Kidney glomerular epithelial cell (primary cell): ENCODE measurements at places on chromosomes 7 and 10.

GRCh38 chr7:47561715-47562446, 20.0 kb downstream of the TNS3 start:
- peak; percentile 40 for DNase-seq

DNA sequence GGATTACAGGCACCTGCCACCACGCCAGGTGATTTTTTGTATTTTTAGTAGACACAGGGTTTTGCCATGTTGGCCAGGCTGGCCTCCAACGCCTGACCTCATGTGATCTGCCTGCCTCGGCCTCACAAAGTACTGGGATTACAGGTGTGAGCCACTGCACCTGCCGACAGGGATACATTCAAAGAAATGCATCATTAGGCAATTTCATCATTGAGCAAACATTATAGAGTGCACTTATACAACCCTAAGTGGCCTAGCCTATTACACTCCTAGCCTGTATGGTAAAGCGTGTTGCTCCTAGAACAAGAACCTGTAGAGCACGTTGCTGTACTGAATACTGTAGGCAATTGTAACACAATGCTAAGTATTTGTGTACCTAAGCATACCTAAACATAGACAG, 350.3 kb downstream of the GALNT17 start:
- DNase-seq: no peak

- DNase-seq: no peak
These were observed 171.1 kb downstream of the FAM107B start for GRCh38 chr10:14603534-14604102.

DNA sequence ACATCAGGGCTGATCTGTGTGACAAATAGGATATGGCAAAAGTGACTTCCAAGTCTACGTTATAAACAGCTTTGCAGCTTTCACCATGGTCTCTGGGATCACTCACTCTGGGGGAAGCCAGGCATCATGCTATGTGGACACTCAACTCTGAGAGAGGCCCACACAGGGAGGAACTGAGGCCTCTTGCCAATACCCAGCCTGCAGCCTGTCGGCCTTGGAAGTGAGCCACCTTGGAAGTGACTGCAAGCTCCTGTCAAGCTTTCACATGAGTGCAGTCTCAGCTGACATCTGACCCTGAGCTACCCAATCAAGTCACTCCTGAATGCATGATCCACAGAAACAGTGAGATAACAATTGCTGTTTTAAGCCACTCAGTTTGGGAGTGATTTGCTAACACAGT, 56.5 kb downstream of the MMRN2 start:
- no peak for DNase-seq

DNA sequence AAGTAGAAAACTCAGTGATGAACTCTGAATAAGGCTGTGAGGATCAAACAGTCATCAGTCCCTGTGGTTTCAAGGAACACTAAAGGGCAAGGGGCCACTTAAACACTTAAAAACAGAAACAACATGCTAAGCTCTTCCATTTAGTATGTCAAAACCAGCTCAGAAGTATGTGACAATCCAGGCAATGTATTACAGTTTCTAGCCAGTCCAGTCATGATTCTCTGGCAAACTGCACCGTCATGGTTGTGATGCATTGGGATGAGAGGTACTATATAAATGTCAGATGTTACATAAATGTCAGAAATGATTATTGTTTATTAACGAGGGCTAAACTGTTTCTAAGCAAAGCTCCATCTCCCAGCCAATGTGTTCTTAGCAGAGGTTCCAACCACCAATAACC, 4.7 kb upstream of the CREB5 start:
- DNase-seq: no peak

DNA sequence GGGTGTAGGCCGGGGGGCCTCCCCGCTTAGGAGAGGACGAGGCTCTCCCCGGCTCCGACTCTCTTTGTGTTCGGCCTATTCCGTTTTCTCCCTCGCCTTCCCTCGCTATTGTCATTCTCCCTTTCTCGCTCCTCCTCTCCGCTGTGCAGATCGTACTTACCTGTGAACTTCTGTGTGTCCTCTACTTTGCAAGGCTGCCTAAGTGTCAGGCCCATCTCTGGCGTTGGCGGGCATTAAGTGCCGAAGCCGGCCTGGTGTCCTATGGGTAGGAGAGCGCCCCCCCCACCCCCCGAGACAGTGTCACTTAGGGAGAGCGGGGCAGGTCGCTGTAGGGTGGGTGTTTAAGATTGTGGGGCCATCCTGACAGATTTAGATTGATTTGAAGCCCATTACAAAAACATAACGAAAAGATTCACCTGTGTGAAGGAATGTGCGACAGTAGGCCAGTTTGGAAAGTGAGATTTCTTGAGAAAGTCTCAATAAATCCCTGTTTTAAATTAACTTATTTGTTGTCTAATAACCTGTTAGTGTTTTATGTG, 579 bp downstream of the RBM33 start:
- DNase-seq: no peak

GRCh38 chr7:91293840-91294239, 29.6 kb downstream of the FZD1 start:
- no peak for DNase-seq

DNA sequence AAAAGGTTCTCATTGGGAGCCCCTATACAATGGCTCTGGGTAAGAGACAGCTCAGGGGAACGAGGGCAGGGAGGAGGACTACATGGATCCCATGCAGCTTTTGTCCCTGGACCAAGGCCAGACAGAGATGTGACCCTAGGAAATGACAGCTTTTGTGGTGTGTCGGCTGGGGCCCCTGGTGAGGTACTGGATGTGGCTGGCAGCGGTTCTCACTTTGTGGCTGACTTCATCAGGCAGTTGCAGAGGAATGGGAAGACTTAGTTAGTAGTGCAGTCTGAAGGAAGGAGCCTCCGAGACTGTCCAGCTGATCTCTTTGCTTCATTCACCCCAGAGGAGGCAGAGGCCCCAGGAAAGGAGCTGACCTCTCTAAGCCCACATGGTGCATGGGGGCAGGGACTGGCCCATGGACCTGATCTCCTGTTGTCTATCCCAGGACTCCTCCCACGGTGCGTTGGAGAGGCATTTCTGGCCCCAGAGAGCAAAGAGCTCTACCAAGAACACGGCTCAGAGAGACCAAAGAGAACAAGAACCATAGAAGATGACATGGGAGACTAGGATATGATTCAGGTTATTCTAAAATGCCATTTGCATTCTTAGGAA, 202.9 kb downstream of the RPS24 start:
- no peak for DNase-seq

- no peak for DNase-seq
These were observed 59.6 kb upstream of the C1GALT1 start for GRCh38 chr7:7122701-7123281.

DNA sequence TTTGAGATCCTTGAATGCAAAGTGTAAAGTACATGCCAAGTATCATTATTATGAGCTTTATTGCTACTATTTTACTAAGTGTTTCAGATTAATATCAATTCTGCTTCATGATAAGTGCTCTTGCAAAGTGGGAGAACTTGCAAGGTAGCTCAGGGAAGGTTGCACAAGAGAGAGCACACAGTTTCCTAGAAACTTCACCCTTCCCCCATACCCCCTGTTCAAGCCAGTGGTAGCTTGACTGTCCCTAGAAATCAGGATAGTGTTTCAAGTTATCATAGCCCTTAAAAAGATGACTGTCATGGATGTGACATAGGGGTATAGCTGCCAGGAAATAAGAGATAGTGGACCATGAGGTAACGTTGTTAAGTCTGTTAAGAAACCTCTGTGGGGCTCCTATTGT, 251.5 kb downstream of the TRIL start:
- DNase-seq: no peak

- DNase-seq: no peak
These were observed 74.9 kb downstream of the LARP4B start for GRCh38 chr10:856416-857157.

DNA sequence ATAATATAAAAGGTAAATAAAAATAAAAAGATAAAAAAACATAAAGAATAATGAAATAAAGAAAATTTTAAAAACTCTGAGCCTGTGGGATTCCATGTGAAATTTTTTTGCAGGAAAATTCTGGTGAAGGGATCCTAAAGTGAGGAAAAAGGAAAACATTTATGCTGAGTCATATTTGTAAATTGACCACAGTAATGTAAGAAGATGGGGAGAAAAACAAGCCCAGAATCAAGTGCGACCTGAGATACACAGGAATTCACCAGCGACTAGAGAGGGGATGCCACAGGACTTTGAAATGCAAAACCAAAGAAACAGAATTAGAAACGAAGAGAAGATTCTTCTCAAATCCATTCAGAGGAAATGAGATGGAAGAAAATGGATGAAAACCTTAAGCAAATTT, 133.8 kb upstream of the PFKP start:
- DNase-seq: no peak

- peak; percentile 50 for DNase-seq
These were observed 107.1 kb downstream of the ABLIM1 start for GRCh38 chr10:114550756-114551635.

GRCh38 chr10:99484626-99485581, 47.8 kb upstream of the NKX2-3 start:
- DNase-seq: no peak

- DNase-seq: no peak
These were observed 91.4 kb upstream of the KLF6 start for GRCh38 chr10:3876350-3876962.

- DNase-seq: no peak
These were observed 157.2 kb upstream of the SLC25A13 start for GRCh38 chr7:96479015-96479645.

GRCh38 chr10:121088524-121088923, 237.4 kb downstream of the WDR11 start:
- peak; percentile 66 for DNase-seq

GRCh38 chr10:70479626-70480238, 1.2 kb downstream of the PALD1 start:
- no peak for DNase-seq

DNA sequence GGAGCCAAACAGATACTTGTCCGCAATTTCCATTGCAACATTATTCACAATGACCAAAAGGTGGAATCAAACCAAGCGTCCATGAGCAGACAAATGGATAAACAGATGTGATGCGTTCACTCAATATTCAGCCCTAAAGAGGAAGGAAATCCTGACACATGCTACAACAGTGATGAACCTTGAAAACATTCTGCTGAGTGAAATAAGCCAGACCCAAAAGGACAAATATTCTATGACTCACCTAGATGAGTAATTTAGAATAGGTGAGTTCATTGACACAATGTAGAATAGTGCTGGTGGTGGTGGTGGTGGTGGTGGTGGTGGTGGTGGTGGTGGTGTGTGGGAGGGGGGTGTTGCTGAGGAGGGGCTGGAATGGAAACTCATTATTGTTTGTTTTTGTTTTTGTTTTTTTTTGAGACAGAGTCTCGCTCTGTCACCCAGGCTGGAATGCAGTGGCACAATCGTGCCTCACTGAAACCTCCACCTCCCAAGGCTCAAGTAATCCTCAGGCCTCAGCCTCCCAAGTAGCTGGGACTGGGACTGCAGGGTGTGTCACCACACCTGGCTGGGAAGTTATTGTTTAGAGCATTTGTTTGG, 28.6 kb downstream of the SMKR1 start:
- DNase-seq: peak; percentile 85

- DNase-seq: no peak
These were observed 35.8 kb upstream of the ELN start for GRCh38 chr7:73992101-73992562.

GRCh38 chr10:72564596-72564995, 61.3 kb downstream of the MICU1 start:
- no peak for DNase-seq

DNA sequence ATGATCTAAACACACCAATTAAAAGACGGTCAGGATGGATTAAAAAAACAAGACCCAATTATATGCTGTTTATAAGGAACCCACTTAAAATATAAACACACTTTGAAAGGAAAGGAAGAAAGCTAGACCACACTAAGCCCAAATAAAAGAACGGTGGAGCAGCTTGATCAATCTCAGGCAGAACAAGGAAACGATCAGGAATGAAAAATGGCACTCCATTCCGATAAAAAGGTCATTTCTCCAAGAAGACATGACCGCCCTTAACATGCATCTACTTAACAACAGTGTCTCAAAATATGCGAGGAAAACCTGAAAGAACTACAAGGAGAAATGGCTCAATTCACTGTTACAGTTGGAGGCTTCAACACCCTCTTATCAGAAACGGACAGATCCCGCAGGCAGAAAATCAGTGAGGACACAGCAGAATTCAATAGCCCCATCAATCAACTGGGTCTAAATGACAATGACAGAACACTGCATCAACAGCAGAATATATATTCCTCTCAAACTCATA, 210.0 kb downstream of the MAD1L1 start:
- no peak for DNase-seq

DNA sequence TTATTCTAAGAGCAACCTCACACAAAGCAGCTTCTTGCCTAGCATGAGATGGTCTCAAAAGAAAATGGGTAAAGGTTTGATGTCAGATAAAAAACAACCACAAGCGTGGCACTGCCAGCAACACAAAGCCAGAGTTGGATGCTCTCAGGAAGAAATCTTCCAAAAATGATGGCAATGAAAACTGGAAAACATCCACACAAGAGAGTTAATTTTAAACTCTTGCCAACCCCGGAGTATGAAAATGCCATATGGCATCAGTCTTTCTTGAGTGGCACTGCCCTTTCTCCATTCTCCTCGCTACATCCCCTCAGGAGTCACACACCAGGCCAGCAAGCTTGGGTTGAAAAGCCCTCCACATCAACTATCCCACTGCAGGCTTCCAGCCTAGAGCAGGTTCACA, 41.0 kb downstream of the CADPS2 start:
- DNase-seq: no peak

- no peak for DNase-seq
These were observed 20.7 kb upstream of the PPP2R2D start for GRCh38 chr10:131880016-131880590.

DNA sequence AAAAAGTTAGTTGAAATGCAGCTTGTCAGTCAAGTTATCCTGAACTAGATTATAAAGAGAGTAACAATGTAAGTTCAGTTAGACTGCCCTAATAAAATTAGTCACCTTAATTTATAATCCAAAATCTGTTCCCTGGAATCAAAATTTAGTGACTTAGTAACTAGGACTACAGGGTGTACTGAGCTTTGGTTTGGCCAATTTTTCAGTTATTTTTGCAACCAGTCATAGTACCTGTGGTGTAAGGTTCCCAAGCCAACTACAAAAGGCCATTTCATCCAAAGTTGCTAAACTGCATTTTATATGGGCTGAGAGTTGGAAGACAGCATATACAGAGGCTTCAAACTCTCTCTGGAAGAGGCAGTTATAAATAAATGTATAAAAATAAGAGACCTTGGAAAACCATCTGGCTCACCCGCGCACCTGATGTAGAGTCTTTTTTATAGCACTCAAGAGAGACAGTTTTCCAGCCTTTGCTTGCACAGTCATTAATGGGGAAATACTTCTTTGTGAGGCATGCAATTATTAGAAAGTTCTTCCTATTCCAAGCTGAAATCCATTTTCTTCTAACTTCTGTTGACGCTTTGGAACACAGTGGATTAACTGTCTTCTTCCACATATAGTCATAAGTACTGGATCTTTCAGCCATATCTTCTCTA, 59.2 kb downstream of the PUS7 start:
- DNase-seq: no peak

GRCh38 chr10:15660990-15661389, 58.7 kb downstream of the ITGA8 start:
- DNase-seq: no peak

- DNase-seq: no peak
These were observed 65.6 kb upstream of the DUSP5 start for GRCh38 chr10:110432084-110432483.
